Kasumi-1 (cell line): ENCODE measurements at places on chromosomes 2 and 18.
A peak's percentile ranks its signal among the peaks of the same experiment; 100 is the strongest.

DNA sequence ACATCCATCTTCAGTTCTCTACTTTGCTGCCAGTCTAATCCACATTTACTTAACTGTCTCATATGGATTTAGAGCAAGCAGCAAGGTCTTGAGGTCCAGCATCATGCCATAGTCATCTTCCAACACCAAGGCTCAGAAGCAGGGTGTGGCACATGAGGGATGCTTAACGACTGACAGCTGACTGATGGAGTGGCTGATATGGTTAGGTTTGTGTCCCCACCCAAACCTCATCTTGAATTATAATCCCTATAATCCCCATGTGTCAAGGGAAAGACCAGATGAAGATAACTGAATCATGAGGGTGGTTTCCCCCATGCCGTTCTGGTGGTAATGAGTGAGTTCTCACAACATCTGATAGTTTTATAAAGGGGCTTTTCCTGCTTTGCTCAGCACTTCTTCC, 257.3 kb downstream of the NBAS start:
- no peak for DNase-seq

DNA sequence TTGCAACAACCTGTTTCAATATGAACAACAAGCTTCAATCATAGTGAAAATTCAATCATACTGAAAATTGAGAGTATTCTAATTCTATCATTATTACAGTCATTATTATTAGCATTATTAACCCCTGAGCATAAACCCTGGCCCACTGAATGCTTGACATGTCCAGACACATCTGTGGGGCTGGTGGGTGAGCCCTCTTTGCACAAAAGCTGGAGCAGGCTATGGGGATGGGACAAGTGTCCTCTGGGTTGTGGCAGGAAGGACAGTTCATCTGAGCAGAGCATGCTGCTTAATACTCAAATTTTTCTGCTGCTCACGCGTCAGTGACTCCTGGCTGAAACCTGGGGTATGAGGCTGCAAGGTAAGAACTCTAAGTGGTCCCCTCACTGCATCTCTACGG, 451.1 kb upstream of the POU3F3 start:
- no peak for DNase-seq

DNA sequence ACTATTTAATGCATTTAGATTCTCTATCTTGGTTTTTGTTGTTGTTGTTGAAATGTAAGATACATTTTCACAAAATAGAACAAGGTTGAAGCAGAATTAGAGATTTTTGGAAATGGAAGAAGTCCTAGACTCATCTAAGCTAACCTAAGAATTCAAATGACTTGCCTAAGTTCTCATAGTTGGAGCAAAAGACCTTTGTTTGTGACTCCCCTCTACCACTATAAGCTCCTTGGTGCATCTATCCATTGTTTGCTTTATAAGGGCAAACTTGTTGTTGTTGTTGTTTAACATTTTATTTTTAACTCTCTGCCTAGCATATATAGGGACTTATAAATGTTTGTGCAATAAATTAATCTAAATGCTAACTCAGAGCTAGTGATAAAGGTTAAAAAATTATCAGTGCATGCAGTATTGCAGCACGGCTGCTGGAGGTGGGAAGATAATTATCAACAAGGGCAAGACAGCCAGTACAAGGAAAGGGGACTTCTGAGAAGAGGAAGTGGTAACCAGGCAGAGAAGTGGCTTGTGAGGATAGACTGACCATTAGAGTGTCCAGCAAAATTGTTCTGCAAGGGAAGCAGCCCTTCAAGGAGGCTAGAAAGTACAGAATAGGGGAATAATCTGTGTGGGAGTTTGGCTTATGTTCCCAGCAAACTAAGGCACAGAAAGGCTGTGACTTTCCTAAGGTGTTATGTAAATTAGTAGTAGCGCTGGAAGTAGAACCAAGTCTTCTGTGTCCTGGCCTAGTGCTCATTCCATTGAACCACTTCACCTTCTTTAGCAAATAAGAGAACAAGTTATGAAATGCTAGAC, 38.1 kb upstream of the ACYP2 start:
- DNase-seq: no peak

GRCh38 chr2:176317199-176317598, 48.0 kb downstream of the MTX2 start:
- no peak for DNase-seq

DNA sequence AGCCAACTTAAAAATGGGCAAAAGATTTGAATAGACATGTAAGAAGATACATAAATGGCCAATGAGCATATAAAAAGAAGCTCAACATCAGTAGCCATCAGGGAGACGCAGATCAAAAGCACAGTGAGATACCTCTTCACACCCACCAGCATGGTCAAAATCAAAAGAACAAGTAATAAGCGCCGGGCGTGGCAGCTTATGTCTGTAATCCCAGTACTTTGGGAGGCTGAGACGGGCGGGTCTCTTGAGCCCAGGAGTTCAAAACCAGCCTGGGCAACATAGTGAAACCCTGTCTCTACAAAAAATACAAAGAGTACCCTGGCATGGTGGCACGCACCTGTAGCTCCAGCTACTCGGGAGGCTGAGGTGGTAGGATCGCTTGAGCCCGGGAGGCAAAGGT, 4.6 kb upstream of the CIB4 start:
- no peak for DNase-seq

- no peak for DNase-seq
Measured at GRCh38 chr2:14301331-14301730, 331.2 kb upstream of the LRATD1 start.

- DNase-seq: peak; percentile 25
Measured at GRCh38 chr2:210663631-210664089, 107.3 kb downstream of the CPS1 start.

- DNase-seq: peak; percentile 88
Measured at GRCh38 chr2:24448797-24449196, 42.3 kb upstream of the NCOA1 start.

DNA sequence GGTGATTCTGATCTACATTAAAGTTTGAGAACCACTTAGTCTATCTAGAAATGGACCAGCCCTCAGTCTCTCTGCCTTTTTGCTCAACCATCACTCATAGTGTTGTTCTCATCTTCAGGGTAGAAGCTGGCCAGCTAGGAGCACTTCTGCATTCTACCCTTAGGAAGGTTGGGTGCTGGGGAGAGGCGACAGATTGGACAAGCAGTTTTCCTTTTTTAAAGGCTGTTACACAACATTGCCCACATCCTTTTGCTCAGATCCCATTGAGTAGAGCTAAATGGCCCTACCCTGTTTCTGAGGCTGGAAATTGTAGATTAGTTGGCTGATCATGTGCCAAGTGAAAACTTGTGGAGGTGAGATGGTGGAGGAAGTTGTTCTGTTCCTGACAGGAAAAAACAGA, 35.6 kb downstream of the OSBPL6 start:
- peak; percentile 81 for DNase-seq

DNA sequence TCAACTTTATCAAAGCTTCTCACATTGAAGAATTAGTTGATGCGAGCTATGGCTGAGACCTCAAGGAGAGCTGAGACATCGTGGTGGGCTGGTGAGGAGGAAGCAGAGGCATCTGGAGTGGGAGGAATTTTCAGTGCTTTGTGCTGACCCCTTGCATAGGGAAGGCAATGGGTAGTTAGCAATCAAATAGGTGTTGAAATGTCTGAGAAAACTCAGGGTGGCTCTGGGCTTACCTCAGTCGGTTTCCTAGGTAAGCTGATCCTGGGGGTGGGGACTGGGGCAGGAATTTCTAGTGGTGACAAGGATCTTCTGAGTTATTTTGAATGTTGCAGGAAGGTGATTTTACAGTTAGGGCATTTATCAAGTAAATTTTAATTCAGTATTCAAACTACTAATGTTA, 20.7 kb upstream of the DPP10 start:
- DNase-seq: no peak
